ENCODE measurements at places on chromosomes 16 and 17. TPM values are rescaled to one million over a fixed set of nuclear protein-coding genes. Genes with fewer than 3 reads are reported as not detected.

The CX3CL1 gene
- 2.4 TPM for total RNA-seq

The HEATR9 gene
- total RNA-seq, result not detected

The KRT14 gene
- total RNA-seq, result not detected

The SCNN1B gene
- not detected for total RNA-seq

The KRTAP9-4 gene
- total RNA-seq, result not detected
